ENCODE measurements at places on chromosomes 3 and 15.

- no peak for DNase-seq
These were observed 40.2 kb upstream of the SEC61A1 start for GRCh38 chr3:128012050-128012449.

- no peak for DNase-seq
These were observed 179.3 kb upstream of the UBE2E1 start for GRCh38 chr3:23626442-23626841.

DNA sequence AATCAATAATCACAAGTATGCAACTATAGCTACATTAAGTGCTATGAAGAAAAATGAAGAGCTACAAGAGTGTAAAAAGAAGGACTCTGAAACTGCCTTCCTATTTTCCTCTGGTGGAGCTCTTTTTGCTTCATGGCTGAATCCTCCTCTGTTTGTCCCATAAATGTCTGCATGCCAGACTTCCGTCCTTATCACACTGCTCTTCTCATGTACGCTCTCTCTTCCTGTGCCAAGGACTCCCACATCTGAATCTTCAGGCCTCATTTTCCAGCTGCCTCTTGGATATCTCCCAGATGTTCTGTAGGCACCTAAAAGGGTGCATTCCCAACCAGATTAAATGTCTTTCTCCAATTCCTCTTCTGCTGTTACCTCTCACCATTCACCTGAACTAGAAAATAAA is 123.7 kb downstream of the MECOM start:
- no peak for DNase-seq

DNA sequence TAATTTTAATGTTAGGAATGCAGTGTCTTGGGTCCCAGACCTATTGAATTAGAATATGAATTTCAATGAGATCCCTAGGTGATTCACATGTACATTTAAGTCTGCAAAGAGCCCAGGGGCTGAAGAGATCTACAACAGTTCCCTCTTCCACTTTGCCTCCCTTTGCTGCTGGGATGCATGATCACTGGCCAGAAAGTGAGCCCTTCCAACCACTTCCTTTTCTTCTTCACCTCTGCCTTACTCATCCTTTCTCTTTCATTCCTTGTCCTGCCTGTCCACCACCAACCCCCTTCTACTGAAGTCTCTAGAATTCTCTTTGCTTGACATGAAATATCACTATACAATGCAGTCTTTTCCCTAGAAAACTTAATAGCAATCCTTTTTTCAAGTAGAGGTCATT is 222.4 kb upstream of the LRIG1 start:
- DNase-seq = no peak

GRCh38 chr15:101320501-101321052 is 25.5 kb upstream of the SNRPA1 start:
- peak; percentile 38 for DNase-seq

- DNase-seq = no peak
These were observed 41.0 kb upstream of the SLC41A3 start for GRCh38 chr3:126124896-126125295.

- DNase-seq = no peak
These were observed 64.3 kb upstream of the GOLGA8B start for GRCh38 chr15:34647569-34648293.

GRCh38 chr3:144324076-144324475 is 352.5 kb downstream of the DIPK2A start:
- no peak for DNase-seq

DNA sequence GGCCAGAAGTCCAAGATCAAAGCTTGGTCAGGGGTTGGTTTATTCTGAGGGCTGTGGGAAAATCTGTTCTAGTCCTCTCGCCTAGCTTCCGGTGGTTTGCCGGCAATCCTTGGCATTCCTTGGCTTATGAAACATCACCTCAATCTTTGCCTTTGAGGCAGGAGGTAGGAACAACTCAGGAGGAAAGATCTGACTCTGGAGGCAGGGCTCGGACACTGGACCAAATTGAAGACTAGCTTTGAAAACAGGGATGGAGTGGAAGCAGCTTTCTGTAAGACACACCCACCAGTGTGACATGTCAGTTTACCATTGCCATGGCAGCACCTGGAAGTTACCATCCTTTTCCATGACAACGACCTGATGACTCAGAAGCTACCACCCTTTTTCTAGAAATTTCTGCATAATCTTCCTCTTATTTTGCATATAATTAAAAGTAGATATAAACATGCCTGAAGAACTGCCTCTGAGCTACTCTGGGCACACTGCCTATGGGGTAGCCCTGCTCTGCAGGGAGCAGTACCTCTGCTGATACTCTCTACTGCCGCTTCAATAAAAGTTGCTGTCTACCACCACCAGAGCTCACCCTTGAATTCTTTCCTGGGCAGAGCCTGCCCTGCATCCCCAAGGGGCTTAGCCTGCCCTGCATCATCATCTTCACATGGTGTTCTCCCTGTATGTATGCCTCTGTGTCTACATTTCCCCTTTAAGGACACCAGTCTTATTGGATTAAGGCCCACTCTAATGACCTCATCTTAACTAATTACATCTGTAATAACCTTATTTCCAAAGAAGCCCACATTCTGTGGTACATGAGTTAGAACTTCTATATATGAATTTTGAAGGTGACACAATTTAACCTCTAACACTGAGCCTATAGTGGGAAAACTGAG is 38.3 kb upstream of the TM4SF4 start:
- no peak for DNase-seq

DNA sequence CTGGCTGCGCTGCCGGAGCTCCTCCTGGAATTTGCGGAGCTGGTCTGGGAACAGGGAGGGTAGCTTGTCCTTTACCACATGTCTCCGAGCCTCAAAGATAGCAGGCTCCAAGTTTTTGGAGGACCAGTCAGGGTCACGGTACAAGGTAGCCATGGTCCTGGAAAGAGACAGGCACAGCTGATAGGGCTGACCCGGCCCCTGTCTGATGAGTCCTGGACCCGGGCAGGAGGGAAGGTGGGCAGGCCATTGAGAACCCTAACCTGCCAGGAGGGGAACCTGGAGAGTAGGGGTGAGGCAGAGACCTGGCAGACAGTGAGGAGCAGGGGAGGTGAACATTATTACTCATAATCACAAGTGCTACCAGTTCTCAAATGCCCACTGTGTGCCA is 20.4 kb upstream of the EHD4 start:
- no peak for DNase-seq

GRCh38 chr3:24365168-24365567 is 129.5 kb downstream of the THRB start:
- no peak for DNase-seq

DNA sequence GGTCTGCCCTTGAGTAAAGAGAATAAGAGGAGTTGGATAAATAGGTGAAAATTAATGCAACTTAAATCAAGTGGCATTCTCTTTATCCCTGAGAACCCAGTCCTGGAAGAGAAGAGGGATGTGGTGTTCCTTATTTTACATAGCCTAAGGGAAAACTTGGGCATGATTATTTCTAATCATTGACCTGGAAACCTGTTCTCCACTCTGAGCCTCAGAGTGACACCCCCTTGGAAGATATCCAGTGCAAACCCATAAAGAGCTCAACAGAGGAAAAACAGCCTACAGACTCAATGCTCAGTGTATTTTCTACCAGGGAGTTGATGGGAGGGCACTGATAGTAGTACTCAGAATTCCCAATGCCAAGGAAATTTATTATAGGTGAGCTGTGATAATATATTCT is 22.0 kb downstream of the SLC15A2 start:
- DNase-seq = no peak

DNA sequence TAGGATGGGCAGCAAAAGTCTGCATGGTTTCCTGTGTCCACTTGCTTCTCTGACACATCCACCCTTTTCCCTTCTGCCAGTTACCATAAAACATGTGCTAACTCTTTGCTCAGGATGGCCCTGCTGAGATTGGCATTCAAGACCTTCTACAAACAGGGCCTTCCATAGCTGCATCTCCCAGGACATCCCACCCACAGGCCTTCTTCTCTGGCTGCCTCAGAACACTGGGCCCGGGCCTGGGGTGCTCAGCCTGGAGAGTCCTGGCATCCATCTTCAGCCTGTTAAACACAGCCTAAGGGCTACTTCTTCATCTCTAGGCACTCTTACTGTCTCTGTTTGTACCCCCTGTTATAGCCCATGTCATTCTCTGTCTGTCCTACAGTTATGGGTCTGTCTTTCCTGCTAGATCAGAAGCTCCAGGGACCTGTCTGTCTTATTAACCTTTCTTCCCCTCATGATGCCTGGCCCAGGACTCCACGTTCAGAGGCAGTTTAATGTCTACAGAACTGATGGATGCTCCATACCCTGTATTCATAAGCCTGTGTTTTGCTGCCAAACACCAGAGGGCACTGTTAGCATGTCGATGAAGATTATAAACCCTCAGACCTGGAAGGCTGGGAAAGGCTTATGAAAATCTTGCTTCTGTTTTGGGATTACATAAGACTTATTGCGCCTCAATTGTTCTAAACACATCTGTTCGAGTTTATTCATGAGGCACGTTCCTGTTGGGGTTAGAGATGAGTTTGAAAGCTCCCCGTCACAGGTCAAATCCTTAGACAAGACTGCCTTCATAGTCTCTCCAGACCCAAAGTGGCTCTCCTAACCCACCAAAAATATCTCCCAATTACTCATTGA is 16.5 kb downstream of the SEMA3G start:
- DNase-seq = no peak

DNA sequence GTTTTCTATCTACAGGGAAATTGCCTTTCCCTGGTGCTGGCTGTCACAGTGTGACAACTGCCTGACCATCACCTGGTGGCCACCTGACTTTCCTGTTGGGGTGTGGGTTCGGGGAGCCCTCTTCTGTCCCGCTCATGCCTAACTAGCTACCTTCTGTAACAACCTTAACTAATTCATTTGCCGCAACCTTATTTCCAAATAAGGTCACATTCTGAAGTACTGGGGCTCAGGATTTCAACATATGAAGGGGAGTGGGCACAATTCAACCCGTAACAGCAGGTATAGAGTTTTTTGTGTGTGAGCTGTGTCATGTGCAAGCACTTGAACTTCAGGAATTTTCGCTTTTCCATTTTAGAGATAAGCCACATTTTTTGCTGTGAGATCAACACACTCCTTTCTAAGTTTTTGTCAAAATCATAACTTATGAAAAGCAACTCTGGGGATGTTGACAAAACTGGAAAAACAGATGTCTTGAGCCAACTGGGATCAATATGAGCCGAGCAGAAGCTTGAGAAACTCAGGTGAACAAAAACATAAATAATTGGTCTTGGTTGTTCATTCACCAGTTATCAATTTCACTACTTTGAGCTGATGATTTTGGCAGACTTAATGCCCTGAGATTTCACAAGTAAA is 242.0 kb upstream of the RGMA start:
- no peak for DNase-seq

DNA sequence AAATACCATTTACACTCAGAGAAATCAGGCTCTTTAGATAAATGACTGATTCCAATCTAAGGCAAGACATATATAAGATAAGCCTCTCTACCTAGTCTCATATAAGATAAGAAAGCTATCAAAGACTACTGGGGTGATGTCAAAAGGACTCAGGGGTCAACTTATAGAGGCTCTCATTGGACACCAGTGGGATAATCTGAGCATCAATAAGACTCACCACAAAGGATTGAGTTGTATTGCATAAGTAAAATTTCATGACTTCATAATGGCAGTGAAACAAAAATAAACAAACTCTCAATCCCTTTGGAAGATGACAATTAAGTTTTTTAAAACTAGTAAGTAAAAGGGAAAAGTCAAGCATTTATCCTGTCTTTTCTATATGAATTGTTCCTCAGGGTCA is 317.8 kb downstream of the SHQ1 start:
- DNase-seq = no peak

DNA sequence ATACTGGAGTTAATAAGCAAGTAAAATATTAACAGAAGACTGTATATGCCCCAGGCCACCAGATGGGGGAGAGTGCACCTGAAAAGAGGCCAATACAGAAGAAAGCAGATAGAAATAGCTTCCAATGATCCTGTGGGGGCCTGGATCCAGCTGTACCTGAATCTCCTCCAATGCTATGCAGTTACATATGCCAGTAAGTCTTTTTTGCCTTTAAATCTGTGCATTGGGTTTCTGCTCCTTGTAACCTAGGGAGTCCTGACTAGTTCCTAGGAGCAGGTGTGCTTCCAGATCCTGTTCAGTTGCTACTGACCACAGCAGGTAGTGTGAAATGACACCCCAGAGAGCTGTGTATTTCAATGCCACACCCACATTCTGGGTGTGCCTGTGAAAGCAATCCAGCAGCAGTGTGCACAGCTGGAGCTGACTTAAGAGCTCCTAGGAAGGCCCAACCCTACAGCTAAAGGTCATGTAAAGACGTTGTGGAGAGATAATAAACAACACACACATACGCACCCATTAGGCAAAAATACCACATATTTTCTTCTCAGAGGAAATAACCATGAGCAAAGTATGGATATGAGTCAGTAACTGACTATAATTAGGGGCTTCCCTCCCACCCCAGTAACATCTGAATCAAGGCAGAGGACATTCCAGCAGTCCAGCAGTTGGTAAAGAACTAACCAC is 62.2 kb upstream of the AKAP13 start:
- DNase-seq = no peak

GRCh38 chr15:66094331-66094730 is 159.2 kb downstream of the MEGF11 start:
- DNase-seq = no peak

DNA sequence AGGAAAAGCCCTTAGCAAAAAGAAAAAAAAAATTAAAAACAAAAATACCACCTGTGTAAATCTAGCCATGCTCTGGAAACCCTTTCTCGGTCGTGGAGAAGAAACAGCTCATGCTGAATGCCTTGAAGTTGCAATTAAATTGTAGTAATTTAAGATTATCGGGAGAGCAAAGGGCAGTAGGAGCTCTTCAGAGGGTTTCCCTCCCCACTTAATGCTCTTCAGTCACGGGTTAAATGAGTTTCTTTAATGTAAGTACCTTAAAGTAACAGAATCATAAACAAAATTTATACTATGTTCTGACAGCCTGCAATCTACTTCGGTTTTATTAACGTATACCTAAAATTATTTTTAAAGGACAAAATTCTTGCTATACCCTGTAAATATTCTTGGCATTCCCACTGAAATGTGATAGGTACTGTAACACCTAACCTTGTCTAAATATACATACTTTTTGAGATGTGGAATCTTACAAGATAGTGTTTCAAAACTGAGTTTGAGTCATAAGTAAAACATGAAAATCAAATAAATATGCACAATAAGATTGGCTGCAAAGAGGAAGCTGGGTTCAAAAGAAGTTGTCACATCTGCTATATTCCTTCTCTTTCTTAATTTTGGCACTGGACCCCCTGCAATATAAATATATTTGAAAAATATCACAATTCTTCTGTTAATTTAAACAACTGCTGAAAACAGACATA is 5.3 kb downstream of the FOXP1 start:
- DNase-seq = no peak
